Right renal pelvis (tissue), 4 donors: ENCODE measurements at places on chromosomes 1 and 21. TPM values are rescaled to one million over a fixed set of nuclear protein-coding genes. Genes with fewer than 3 reads are reported as not detected.

GPR161 gene
- 23.3 TPM for polyA plus RNA-seq

SWT1 gene
- polyA plus RNA-seq, result 8.9 TPM

SLAMF6 gene
- 0.11 TPM for polyA plus RNA-seq

TMEM81 gene
- 3.9 TPM for polyA plus RNA-seq

FUCA1 gene
- 47.2 TPM for polyA plus RNA-seq

ARMH1 gene
- 3.2 TPM for polyA plus RNA-seq

C1QC gene
- 10.5 TPM for polyA plus RNA-seq

SLC37A1 gene
- 9.7 TPM for polyA plus RNA-seq

OR2T35 gene
- not detected for polyA plus RNA-seq

OR2AK2 gene
- polyA plus RNA-seq, result not detected

HSPB7 gene
- polyA plus RNA-seq, result 4.0 TPM

CASQ2 gene
- 1.2 TPM for polyA plus RNA-seq

MYOM3 gene
- 27.1 TPM for polyA plus RNA-seq

CD101 gene
- 1.6 TPM for polyA plus RNA-seq

OR6K2 gene
- polyA plus RNA-seq, result not detected

RGS1 gene
- 8.5 TPM for polyA plus RNA-seq

C1orf185 gene
- polyA plus RNA-seq, result not detected

RAB7B gene
- polyA plus RNA-seq, result 3.0 TPM

CCDC185 gene
- polyA plus RNA-seq, result 0.20 TPM

RGS18 gene
- 3.0 TPM for polyA plus RNA-seq

URB1 gene
- 11.0 TPM for polyA plus RNA-seq

MAP10 gene
- 6.8 TPM for polyA plus RNA-seq

HSPA13 gene
- polyA plus RNA-seq, result 65.9 TPM

TENT5C gene
- 3.6 TPM for polyA plus RNA-seq

E2F2 gene
- polyA plus RNA-seq, result 4.4 TPM

KCNA2 gene
- polyA plus RNA-seq, result 0.55 TPM
